Pons (tissue), 1 donor: ENCODE measurements at places on chromosomes 5 and 9.

DNA sequence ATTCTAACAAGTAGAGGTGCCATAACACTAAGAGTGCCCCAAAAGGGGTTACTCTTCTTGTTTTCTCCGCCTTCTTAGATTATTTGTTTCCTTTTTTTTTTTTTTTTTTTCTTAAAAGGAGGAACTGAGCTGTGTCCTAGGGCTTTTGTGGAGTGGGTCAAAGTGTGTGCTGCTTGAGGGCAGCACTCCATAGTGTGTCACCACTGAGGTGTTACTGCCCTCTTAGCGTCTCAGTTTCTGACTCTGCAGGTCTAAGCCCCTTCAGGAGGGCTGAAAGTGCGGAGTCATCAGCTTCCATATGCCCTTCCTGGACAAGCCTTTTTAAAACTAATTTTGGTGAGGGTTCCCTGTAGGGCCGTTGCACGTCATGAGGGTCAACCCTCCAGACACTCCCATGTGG, 12.6 kb upstream of the NANS start:
- DNase-seq = no peak

GRCh38 chr5:144247131-144247530, 76.5 kb downstream of the KCTD16 start:
- no peak for DNase-seq

- no peak for DNase-seq
Observed at GRCh38 chr5:2996248-2996647, 244.8 kb upstream of the IRX2 start.

- no peak for DNase-seq
Observed at GRCh38 chr9:93994132-93994531, 39.0 kb upstream of the BARX1 start.

DNA sequence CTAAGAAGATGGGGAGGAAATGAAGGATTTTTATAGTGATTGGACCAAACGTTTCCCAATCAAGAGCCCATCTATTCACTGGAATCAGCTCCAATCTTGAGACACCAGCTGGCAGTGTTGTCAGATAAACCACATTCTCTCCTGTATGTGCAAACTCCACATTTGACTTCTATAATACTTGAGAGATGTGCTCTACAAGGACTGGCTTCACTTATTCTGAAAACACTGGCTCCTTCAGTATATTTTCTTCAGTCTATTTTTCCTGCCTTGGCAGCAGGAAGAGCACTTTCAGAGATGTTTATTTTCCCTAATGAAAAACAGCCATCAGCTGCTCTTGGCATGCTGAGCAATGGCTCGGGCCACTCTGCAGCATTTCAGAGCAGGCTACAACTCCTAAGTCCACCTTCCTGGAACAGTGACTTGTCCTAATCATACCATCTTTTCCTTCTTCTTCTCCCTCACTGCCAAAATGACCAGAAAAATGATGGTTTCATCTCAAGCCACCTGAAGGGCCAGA, 96.9 kb upstream of the FSTL4 start:
- peak; percentile 52 for DNase-seq

DNA sequence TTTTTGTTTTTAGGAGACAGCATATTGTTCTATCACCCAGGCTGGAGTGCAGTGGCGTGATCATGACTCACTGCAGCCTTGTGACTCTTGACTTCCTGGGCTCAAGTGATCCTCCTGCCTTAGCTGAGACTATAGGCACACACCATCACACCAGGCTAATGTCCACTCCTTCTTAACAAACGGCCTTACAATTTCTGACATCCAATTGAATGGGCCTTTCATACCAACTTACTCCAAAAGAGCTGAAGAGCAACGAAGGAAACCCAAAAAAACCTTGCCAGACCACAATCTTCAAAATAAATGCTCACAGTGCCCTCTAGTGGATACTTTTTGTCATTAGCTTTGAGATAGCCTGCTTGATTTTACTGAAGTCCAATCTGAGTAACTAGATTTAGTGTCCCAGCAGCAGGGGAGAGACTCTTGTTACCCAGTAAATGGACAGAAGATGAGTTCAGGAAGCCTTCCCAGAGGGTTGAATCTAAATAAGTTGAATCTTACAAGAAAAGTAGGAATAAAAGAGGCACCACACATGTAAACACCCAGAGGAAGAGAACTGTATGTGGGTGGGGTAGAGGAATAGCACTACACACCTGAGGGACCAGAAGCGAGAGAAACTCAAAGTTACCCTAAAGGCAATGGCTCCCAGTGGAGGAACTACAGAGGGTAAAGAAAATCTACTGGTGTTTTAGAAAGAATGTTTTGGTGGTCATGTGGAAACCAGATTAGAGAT, 9.3 kb downstream of the ZNF622 start:
- peak; percentile 86 for DNase-seq

DNA sequence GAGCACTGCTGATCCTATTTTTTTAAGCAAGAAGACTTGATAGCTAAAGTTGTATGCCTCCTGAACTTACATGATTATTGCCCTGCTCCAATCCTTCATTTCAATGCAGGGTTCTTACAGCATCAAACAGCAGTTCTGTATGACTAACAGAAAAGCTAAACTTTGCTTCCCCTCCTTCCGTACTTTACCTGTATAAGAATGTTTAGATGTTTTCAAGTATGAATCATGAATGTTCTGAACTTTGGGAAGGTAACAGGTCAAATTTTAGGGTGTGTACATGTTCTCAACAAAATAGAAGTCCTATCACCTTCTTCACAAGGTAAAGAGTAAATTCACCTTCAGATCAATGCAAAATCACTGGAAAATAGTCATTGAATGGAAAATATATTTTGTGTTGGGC, 972.6 kb upstream of the SEMA6A start:
- DNase-seq = no peak

DNA sequence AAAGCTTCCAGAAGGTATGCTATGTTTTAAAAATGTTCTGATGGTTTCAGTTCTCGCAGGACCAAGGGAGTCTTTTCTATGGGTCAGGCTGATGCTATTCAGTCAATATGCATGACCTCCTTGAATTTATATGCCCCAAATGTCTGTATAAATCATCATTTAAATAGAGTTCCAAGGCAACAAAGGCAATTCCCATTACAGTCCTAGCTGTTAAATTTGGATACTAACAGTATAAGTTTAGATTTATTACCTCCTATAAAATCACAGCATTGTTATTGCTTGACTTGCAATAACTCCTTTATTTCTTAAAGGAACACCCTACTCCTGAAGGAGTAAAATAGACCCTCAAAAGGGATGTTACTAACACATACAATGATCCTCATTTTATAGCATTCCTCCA, 387.7 kb upstream of the CHD1 start:
- no peak for DNase-seq

- DNase-seq = no peak
Observed at GRCh38 chr9:122263699-122264349, 816 bp downstream of the RBM18 start.

GRCh38 chr5:100584889-100585288, 49.7 kb downstream of the FAM174A start:
- no peak for DNase-seq

DNA sequence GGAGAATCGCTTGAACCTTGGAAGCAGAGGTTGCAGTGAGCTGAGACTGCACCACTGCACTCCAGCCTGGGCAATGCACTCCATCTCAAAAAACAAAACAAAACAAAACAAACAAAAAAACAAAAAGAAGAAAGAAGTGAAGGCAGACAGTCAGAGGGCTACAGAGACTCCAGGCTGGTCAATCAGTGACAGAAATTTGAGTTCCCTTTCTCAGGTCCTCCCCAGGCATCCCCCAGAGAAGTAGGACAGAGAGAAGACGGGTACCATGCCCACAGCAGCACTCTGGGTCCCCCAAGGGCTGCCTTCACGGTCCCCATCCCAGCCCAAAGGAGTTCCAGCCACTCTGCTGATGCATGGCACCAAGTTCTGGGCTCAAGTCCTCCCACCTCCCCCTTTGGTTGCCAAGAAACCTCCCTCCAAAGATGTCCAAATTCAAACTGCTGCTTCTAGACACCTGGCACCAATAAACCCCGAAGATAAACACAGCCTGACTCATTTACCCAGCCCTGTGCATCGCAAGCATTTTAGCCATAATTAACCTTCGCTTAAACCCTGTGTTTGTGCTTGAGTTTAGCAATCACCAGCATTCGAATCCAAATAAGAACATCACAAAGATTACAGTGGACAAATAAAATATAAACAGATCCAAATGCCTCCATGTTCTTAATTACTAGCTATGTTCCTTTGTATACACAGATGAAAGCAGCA, 24.0 kb downstream of the SEMA4D start:
- DNase-seq = no peak

DNA sequence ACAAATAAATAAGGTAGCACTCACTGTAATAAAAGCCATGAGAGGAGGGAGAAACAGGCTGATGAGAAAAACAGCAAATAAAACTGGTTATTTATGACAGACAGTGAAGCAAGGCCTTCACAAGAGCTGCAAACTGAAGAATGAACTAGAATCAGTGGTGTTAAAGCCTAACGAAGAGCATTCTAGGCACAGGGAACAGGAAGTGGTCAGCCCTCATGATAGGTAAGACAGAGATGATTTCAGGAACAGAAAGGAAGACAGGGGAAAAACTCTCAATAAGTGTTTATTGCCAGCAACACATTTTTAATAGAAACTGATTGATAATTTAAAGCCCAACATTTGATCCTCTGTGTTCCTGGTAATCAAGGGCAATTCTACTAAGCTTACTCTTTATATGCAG, 124.5 kb downstream of the EDIL3 start:
- DNase-seq = no peak

- no peak for DNase-seq
Observed at GRCh38 chr5:134130239-134130945, 15.9 kb downstream of the TCF7 start.

DNA sequence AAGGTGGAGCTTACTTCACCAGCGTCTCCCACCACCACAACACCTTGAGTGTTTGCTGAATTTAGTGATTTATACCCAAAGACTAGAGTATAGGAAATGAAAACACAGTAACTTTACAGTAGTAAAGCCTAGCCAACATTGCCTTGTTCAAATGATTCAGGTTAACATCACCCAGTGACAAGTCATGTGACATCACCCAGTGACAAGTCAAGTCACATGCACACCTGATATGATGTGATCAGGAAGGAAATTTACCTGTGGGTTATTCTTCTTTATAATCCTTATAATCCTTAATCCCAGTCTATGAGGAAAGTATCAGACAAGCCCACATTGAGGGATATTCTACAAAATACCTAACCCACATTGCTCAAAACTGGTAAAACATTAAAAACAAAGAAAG, 545.6 kb upstream of the MEF2C start:
- DNase-seq = no peak

DNA sequence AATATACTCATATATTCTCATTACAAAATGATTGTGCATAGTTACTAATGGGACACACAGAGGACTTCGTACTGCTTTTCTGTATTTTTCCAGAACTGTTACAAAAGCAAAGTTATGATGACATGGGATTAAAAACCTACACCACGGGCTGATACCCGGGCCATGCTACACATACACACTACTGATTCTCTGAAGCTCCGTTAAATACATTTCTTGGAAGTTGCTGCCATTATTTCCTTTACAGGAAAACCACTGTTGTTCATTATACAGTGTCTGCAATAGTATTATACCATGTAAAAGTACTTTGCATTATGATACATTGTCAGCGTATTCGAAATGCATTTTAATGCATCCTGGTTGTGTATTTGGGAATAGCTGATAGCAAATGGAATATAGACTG, 32.5 kb downstream of the EBF1 start:
- no peak for DNase-seq

DNA sequence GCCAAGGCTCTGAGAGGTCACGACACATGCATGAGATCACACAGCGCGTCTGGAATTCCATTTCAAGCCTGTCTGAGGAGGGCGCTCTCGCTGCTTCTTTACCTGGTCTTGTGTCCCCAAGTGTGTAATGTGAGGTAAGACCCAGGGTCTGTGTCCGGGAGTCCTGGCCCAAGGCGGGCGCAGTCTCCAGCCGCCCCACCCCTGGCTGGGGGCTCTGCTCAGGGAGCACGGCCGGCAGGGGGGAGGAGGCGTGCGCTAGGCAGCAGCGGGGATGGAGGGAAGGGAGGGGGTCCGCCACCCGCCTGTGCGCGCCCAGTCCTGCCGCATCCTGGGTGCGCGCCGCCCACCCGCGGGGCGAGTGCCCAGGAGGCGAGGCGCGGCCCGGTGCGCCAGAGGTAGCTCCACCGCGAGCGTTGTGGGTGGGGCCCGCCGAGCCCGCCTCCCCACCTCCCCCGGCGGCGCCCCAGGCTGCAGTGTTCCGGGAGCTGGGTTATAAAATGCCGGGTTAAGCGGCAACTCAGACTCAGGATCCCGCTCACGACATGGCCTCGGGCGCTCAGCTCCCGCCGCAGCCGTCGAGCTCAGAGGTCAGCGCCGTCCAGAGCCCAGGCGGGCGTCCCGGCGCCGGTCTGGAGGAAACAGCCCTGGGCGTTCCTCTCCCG, at the start of gene CCNI2:
CCNI2 (plus strand) TSS at position 473 of the 662 bp plus-strand sequence; CDS start at position 543, 70 bp downstream.
- DNase-seq = peak; percentile 67

DNA sequence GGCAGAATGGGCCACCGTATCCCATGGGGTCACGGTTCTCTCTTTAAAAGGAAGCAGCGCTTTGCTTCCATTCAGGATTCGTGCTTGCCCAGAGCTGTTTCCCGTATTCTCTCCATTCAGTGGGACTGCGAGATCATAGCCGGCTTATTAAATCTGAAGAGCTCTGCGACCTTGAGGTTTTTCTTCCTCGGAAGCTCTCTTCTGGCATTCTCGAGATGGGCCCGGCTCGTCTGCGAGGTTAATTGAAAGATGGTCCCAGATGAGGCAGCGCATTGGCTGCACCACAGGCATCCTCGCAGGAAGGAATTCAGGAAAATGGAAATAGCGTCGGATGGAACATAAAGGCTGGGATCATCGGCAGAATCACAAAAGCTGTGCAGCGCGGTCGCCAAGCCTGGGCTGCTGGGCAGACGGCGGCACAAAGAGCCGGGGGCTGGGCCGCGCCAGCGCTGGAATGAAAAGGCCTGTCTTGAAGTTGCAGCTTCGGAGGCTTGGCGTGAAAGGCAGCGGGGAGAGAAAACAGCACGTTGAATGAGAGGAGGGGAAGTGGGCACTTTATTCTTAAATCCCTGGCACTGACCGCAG, 236.2 kb downstream of the IRX2 start:
- no peak for DNase-seq

- DNase-seq = peak; percentile 41
Observed at GRCh38 chr5:10856683-10857337, 95.8 kb upstream of the DAP start.

- no peak for DNase-seq
Observed at GRCh38 chr9:36893911-36894310, 140.2 kb downstream of the PAX5 start.

- no peak for DNase-seq
Observed at GRCh38 chr5:97383996-97384395, 200.9 kb upstream of the RIOK2 start.

DNA sequence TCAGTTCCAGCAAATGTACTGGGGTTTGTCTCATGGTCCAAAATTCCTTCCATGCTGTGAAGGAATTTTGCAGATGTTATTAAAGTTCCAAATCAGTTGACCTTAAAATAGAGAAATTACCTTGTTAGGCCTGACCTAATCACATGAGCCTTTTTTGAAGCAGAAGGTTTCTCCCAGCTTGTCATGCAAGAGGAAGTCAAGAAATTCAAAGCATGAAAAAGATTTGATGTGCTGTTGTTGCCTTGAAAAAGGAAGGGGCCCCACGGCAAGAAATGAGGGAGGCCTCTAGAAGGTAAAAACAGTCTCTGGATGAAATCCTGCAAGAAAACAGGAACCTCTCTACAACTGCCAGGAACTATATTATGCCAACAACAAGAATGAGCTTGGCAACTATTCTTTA, 24.2 kb upstream of the HAPLN1 start:
- no peak for DNase-seq
